ENCODE measurements at places on chromosomes 13 and 19. TPM values are rescaled to one million over a fixed set of nuclear protein-coding genes. Genes with fewer than 3 reads are reported as not detected.

Gene TMEM255B
- 1.4 TPM for total RNA-seq

DNA sequence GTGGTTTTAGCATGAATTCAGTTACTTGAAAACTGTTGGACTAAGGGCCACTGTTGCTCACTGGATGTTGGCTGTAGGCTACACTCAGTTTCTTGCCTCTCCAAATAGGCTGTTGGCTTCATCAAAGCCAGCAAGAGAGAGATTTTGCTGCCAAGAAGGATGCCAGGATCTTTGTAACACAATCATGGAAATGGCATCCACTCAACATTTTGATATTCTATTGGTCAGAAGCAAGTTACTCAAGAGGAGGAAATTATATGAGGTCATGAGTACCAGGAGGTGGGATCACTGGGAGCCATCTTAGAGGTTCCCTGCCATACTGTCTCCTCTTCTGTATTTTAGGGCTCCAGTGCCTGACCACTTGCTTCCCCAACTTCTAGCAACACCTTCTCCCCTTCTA, 30.6 kb downstream of the SYDE1 start:
- H3K27ac ChIP-seq, result no peak overlapping the region
- no peaks in the 10 kb centered on the region for H3K36me3 ChIP-seq
- DNase-seq, result no peak
- peaks cover 2% of the 10 kb centered on the region for H3K27me3 ChIP-seq
- no peaks in the 10 kb centered on the region for H3K4me1 ChIP-seq

DNA sequence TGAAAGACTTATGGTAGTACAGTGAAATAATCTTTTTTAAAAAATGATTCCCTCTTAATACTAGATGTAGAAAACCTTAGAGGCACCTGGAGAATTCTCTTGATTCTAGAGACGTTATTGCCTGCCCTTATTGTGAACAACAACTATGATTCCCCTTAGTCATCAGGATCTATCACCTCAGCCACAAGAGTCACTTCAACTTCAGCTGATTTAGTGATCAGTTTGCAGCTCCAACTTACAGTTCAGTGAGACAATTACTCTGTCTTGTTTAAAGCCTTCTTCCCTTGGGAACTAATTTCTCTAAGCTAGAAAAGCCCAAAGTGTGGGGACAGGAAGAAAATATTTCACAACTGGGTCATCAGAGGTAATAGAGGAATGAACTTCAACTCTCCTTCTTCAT, 254.3 kb upstream of the SLITRK1 start:
- DNase-seq, result no peak
- H3K4me1 ChIP-seq, result peaks cover 18% of the 10 kb centered on the region
- H3K36me3 ChIP-seq, result no peaks in the 10 kb centered on the region
- peak overlapping the region; percentile 83 for H3K27ac ChIP-seq

GRCh38 chr13:32008518-32009175, 22.9 kb upstream of the FRY start:
- no peaks in the 10 kb centered on the region for H3K36me3 ChIP-seq
- no peak overlapping the region for H3K4me3 ChIP-seq
- no peak for DNase-seq

- H3K4me1 ChIP-seq, result no peaks in the 10 kb centered on the region
- no peaks in the 10 kb centered on the region for H3K36me3 ChIP-seq
- H3K4me3 ChIP-seq, result no peak overlapping the region
- no peak overlapping the region for H3K27ac ChIP-seq
- H3K27me3 ChIP-seq, result peaks cover 4% of the 10 kb centered on the region
Measured at GRCh38 chr19:33240181-33240771, 14.6 kb upstream of the SLC7A10 start.

DNA sequence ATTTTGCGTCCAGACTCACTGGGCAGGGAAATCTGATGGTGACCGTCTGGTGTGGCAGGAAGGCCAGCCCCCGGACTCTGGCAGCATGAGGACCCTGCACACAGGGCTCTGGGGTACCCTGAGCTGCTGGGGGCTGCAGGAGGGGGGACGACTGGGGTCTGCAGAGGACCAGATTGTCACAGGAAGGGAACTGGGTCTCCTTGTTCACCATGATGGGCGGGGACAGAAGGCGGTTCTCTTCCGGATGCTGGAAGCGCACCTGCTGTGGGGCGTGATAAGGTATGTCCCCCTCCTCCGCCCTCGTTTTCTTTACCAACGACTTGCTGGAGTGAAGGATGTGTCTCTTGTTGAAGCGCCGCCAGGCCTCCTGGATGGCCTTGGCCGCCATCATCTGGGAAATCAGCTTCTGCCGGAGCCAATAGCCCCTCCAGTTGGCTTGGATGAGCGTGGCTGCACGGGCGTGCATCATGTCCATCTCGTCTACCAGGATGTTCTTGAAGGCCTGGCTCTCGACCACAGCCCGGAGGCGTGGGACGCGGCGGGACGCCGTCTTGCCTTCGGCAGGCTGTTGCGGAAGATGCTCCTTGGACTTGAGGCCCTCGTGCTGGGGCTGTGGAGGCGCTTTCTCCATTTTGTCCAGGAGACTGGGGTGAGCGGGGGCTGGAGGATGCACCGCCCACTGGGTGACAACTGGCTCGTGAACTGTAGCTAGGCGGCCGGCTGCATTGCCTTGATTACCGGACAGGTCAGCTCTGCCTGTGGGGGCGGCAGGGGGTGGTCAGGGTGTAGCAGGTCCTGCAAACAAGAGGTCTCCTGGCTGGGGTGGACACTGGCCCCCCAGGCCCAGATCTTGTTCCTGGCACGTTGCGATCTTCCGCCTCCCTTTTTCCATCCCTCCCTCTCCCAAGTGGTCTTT, 7.2 kb downstream of the IQCN start:
- H3K27ac ChIP-seq, result no peak overlapping the region
- no peak for DNase-seq

- H3K4me1 ChIP-seq, result peaks cover 2% of the 10 kb centered on the region
- no peak for DNase-seq
- H3K27ac ChIP-seq, result no peak overlapping the region
- no peak overlapping the region for H3K4me3 ChIP-seq
- no peaks in the 10 kb centered on the region for H3K27me3 ChIP-seq
Measured at GRCh38 chr13:73166204-73166603, 107.4 kb downstream of the KLF5 start.

- no peaks in the 10 kb centered on the region for H3K27me3 ChIP-seq
- peaks cover 19% of the 10 kb centered on the region for H3K36me3 ChIP-seq
- H3K4me3 ChIP-seq, result peak overlapping the region; percentile 81
- H3K27ac ChIP-seq, result peak overlapping the region; percentile 87
- DNase-seq, result no peak
Measured at GRCh38 chr13:98564204-98564603, 12.7 kb downstream of the STK24 start.

Gene APOC4
- not detected for total RNA-seq

GRCh38 chr19:30312582-30313352, 59.4 kb upstream of the ZNF536 start:
- no peaks in the 10 kb centered on the region for H3K36me3 ChIP-seq
- H3K4me1 ChIP-seq, result no peaks in the 10 kb centered on the region
- DNase-seq, result no peak
- H3K27ac ChIP-seq, result no peak overlapping the region
- H3K4me3 ChIP-seq, result no peak overlapping the region

DNA sequence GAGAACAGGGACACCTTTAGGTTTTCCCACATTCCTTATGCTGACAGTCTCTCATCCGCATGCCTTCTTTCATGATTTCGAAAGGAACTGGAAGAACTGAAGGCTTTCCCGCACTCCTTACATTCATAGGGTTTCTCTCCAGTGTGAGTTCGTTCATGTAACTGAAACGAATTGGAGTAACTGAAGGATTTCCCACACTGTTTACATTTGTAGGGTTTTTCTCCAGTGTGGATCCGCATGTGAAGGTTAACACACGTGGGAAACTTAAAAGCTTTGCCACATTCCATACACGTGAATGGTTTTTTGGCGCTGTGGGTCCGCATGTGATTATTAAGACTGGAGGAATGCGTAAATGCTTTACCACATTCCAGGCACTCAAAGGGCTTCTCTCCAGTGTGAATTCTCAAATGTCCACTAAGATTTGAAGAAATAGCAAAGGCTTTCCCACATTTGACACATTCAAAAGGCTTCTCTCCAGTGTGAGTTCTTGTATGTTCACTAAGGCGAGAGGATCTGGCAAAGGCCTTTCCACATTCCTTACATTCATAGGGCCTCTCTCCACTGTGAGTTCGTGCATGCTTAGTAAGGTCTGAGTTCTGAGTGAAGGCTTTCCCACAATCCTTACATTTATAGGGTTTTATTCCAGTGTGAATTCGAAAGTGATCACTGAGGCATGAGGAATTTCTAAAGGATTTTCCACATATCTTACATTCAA, 22.0 kb downstream of the ZNF266 start:
- H3K4me1 ChIP-seq, result no peaks in the 10 kb centered on the region
- H3K27ac ChIP-seq, result no peak overlapping the region
- H3K27me3 ChIP-seq, result no peaks in the 10 kb centered on the region

Gene SLITRK1
- not detected for total RNA-seq

Gene CYP4F8
- not detected for total RNA-seq

DNA sequence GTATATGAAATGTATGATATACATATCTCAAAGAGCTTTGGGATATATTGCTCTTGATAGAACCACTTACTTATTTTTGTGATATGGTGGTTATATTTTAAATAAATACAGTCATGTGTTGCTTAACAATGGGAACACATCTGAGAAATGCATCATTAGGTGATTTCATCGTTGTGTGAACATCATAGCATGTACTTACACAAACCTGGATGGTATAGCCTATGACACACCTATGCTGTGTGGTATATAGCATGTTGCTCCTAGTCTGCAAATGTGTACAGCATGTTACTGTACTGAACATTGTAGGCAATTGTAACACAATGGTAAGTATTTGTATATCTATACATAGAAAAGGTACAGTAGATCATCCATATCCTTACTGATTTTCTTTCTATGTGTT, 7.7 kb downstream of the RB1 start:
- H3K4me3 ChIP-seq, result no peak overlapping the region
- peaks cover 47% of the 10 kb centered on the region for H3K36me3 ChIP-seq
- no peak overlapping the region for H3K27ac ChIP-seq
- DNase-seq, result no peak
